Brain pericyte (primary cell): ENCODE measurements at places on chromosomes 2 and 18.

DNA sequence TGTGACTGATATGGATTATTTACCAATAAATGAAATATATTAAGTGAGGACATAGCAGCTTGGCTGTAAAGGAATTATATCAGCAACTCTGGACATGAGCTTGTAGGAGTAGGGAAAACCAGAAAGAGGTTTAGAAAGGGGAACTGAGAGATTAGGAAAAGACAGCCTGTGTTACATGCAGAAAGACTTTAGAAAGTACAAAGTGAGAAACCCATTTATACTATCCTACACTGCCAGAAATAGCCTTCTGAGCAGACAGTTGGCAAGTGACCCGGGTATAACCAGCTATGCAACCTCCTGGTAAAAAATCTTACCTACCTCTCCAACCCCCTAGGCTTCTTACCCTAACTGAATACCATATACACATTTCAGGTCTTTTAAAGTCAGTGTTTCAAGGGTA is 134.1 kb downstream of the ANKRD44 start:
- DNase-seq, result no peak

- DNase-seq, result no peak
Measured at GRCh38 chr18:55751476-55751875, 163.5 kb upstream of the TCF4 start.

DNA sequence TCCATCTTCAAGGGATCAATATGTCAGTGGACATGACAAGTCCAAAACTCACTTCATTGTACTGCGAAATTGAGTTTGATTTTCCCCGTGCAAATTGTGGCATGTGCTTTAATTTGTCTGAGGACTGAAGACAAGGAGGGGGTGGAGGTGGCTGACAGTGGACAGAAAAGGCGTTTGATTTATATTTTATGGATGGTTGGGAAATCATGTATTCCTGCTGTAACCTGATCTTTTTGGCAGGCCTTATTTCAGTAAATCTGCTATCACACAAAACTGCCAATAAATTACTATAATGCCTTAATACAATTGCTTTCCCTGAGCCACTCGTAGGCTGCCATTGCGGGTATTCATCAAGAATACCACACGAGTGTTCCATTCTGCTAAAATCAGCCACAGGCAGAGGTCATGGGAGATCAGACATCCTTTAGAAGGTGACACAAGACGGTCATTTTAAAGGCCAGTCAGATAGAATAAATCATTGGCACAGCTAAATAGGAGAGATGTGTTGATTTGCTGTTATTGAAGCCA is 720.5 kb downstream of the MBD2 start:
- no peak for DNase-seq

DNA sequence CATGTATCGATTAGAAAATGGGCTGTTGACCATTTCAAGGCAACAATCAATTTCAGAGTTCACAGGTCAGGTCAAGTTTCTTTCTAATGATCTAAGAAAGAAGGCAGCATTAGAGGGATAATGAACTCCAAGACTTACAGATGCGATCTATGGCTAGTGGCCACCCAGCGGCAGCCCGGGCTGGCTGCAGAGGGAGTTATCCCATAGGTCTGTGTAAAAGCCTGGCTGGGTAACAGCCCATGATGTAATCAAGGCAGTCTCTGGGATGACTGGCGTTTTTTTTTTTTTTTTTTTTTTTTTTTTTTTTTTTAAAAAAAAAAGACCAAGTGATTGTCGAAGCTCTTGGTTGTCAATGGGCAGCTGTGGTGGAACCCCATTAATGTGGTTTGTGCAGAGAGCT is 171.1 kb upstream of the SKOR2 start:
- DNase-seq, result no peak

DNA sequence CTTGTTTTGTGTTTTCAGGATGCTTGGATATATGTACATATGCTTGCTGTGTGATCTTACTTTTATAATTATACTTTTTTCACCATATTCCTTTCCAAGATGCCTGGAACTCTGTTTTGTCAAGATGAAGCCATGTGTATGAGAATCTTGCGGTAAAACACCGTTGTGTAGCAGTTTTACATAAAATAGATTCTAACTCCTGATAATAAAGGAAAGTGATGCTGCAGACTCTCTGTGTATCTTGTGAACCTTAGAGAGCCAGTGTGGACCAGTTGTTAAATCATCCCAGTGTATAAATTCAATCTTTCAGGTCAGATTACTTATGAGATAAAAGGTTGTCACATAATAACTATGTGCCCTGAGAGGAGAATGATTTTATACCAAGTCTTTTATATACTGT is 12.5 kb upstream of the ITGA4 start:
- no peak for DNase-seq

- no peak for DNase-seq
Measured at GRCh38 chr18:4017480-4017879, 437.6 kb downstream of the DLGAP1 start.

- DNase-seq, result no peak
Measured at GRCh38 chr2:102391565-102391964, 31.4 kb upstream of the IL18RAP start.

GRCh38 chr2:65395621-65396347 is 36.6 kb downstream of the SPRED2 start:
- DNase-seq, result no peak

GRCh38 chr18:74857901-74858300 is 260.2 kb downstream of the ZNF407 start:
- no peak for DNase-seq

DNA sequence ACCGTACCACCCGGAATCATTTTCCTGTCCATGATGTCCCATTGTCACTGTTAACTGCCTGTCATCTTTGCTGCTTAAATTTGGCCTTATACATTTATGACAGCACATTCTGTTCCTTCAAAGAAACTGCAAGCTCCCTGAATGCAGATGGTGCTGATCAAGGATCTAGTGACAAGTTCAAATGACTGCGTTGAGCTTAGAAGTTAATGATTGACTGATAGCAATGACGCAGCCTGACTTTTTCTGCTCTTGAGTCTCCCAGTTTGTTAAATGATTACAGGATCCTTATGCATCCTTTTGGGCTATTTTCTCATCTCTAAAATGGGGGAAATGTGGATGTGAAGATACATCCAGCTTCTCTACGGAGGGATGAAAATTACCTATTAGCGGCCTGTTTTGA is 159.0 kb downstream of the DCC start:
- DNase-seq, result no peak

GRCh38 chr2:65264821-65265670 is 37.4 kb downstream of the ACTR2 start:
- no peak for DNase-seq

DNA sequence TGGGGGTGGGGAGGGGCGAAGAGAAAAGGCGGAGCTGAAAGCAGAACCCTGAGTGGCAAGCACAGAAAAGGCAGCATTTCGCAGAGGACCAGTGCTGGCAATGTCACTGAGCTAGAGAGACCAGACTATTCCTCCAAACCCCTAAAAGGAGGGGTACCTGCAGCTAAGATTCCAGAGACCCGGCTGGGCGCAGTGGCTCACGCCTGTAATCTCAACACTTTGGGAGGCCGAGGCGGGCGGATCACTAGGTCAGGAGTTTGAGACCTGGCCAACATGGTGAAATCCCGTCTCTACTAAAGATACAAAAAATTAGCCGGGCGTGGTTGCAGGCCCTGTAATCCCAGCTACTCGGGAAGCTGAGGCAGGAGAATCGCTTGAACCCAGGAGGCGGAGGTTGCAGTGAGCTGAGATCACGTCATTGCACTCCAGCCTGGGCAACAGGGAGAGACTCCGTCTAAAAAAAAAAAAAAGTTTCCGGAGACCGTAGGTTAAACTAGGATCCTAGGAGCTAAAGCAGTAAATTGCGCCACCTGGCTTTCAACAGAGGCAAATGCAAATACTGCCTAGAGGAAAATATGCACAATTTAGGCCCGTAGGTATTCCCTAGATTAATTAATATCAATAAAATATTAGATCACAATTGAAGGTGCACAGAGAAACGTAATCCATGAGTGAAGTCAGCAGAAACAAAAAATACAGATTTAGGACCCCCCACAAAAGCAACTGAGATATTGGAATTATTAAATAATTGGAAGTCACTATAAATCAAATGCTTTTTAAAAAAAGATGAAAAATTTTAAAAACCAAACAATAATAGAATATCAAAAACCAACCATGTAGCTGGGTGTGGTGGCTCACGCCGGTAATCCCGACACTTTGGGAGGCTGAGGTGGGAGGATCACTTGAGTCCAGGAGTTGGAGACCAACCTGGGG is 4.9 kb downstream of the UCN start:
- no peak for DNase-seq

GRCh38 chr2:72917138-72917876 is at the start of gene EMX1:
EMX1 (plus strand) TSS chr2:72917519; CDS start chr2:72917853, 334 bp downstream.
- no peak for DNase-seq

DNA sequence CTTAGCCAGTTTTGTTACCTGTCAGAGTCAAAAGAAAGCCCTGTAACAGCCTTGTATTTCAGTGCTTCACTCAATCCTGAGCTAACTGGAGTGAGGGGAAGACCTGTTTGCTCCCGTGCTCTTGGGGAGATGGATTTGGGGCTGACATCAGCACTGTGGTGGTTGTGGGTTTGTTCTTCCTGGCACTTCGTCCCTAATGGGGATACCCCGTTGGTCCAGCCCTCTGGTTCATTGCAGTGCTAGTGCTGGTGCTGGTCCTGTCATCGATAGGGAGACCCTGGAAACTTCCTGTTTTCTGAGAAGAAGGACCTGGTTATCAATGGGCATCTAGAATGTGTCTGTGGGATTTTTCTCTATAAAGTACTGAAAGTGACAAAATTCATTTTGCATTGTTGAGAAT is 205.4 kb downstream of the ZNF407 start:
- DNase-seq, result no peak

DNA sequence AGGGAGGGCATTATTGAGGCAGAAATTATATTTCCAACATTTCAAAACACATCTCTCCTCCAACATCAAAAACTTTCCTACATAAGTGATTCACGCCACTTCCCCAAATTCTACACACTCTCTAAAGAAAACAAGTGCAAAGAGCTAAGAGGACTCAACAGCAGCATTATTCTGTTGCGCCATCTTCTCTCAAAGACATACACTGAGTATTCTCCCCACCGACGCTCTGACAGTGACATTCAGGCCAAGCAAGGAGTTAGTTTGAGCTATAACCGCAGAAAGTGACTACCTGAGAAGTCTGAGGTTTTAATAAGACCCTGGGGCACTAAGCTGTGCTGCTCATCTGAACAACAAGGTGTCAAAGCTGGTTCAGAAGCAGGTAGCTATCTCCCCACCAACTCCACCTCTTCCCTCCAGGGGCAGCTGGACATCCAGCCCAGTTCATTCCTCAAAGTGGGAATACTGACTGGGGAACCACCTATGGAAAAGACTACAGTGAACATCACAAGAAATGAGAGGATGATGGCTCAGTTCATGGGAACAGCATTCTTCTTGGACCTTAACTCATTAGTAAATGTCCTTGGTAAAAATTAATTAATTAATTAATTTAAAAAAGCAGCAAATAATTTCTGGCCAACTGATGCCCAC is 309.5 kb upstream of the CCDC68 start:
- DNase-seq, result no peak

- no peak for DNase-seq
Measured at GRCh38 chr18:76571689-76572088, 76.6 kb upstream of the ZNF516 start.

DNA sequence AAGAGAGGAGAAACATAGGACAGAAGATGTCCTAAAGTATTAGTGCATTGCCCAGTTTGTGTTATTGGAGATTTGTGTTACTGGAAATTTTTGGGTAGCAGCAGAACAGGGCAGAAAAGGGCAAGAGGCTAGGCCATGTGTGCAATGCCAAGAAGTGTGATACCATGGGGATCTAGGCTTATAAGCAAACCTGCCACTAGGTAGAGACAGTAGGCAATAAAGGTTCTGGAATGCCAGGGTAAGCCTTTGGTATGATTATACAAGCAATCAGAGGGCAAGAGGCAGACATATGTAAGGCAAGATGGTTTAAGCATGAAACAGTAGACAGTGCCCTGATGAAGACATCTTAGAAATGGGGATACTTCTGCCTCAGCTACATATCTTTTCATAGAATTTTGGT is 12.3 kb upstream of the CERS6 start:
- DNase-seq, result no peak

DNA sequence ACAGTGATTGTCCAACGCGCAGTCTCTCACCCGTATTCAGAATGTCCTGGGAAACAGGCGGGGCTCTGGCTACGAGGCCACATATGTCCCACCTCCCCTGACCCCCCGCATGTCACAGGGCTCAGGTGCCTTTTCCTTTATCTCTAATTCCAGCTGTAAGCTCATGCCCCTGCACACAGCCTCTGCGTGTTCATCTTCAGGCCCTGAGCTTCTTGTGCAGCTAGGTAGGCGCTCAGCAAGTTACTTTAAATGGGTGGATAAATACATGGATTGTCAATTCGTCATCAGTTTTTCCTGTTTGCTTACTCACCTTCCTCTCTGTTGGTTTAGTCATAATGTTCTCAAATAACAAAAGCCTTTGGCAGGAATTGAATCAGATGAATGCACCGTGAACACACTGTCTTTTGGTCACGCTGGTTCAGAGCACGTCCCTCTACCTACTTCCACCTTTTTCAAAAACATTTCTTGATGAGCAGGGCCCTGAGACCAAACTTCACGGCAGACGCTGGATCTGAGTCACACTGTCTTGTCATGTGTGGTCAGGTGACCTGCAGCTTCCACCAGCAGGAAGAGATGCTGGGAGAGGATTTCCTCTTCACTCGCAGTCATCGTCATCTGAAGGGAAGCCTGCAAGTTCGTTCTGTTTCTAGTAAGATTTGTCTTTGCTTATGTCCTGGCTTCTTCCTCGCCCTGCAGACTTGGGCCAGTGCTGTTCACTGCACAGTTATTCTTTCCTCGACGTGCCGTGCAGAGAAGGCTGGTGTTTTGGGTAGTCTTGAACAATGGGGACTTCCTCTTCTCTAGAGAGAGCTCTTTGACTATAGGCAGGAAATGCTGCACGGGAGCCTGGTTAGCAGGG is 138.1 kb downstream of the PTGR3 start:
- peak; percentile 8 for DNase-seq

GRCh38 chr2:64967601-64968000 is 21.6 kb upstream of the SLC1A4 start:
- DNase-seq, result no peak

- DNase-seq, result no peak
Measured at GRCh38 chr2:221513232-221513631, 58.9 kb downstream of the EPHA4 start.

- no peak for DNase-seq
Measured at GRCh38 chr2:135456835-135457234, 74.2 kb downstream of the ZRANB3 start.

DNA sequence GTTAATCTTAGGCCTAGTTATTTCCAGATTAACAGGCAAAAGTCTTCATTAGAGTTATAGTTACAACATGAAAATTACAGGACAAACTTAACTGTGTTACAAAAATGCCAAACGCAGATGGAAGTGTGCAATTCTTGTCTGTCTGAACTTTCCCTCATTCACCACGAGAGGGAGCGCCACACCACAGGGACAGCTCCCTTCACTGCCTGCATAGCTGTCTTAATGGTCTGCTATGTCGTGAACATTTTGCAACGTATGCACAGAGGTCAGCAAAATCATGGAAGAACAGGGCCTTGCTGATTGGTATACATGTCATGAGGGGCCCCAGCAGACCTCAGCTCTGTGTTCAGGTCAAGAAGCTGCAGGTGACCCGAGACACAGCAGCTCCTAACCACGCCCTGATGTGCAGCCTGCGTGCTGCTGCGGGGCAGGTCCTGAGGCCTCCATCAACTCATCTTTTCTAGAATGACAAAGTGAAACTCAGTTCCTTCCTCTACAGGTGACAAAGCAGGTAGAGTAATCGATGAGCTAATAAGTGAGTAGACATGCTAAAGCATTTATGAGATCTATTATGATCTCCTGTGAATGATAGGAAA is 78.8 kb upstream of the ATP8B1 start:
- peak; percentile 59 for DNase-seq
